ENCODE measurements at places on chromosomes 7 and 10.

- DNase-seq = peak; percentile 89
Measured at GRCh38 chr7:155947051-155947450, 134.8 kb upstream of the SHH start.

- DNase-seq = peak; percentile 14
Measured at GRCh38 chr7:42014625-42015618, 222.1 kb downstream of the GLI3 start.

- no peak for DNase-seq
Measured at GRCh38 chr10:70283071-70283444, 746 bp downstream of the NPFFR1 start.

- DNase-seq = no peak
Measured at GRCh38 chr7:148306759-148307158, 283.8 kb upstream of the C7orf33 start.

- DNase-seq = no peak
Measured at GRCh38 chr7:26629696-26630095, 234.7 kb downstream of the SKAP2 start.

DNA sequence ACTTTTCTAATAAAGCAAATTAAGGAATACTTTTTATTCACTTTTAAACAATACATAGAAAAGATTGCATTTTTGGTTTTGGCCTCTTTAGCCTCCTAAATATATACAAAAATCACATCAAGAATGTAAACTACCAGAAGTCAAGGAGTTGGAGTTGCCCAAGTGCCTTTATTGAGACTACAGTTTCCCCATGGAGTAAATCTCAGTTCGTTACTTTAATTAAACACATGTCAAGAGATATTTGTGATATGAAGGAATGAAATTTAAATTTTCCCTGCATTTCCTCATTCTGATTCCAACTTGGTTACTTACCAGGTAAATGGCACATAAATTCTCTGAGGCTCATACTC, 492.9 kb downstream of the TNS3 start:
- DNase-seq = no peak

GRCh38 chr7:5678295-5679047, 103.0 kb downstream of the RNF216 start:
- no peak for DNase-seq

- DNase-seq = no peak
Measured at GRCh38 chr7:157265051-157265450, 71.8 kb upstream of the DNAJB6 start.

DNA sequence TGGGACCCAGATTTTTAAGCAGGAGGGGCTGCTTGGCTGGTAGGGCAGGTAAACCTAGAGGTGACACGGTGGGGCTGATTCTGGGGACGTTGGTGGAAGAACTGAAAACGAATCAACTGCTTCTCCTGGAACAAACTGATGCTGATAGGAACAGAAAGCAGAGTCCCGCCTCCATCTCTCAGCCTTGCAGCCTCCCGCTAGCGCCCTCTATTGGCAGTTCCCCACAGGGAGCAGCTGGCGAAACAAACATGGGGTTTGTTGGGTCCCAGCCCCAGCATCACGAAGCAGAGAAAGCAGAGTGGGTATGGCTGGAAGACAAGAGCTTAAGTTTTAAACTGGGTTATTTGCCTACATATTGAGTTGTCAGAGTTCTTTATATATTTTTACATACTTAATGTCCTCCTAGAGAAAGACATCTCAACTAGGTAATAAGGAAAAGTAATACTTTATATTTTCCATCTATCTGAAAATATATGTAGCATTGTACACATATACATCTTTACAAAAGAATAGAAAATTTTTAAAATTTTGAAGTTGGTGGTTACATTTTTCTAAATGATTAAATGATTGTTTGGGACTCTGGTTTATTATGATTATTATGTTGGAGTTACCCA, 42.3 kb upstream of the FOXI2 start:
- DNase-seq = peak; percentile 53

GRCh38 chr10:58201704-58202103, 66.0 kb downstream of the IPMK start:
- no peak for DNase-seq

GRCh38 chr7:128406314-128407232, 3.2 kb downstream of the IMPDH1 start:
- DNase-seq = no peak

DNA sequence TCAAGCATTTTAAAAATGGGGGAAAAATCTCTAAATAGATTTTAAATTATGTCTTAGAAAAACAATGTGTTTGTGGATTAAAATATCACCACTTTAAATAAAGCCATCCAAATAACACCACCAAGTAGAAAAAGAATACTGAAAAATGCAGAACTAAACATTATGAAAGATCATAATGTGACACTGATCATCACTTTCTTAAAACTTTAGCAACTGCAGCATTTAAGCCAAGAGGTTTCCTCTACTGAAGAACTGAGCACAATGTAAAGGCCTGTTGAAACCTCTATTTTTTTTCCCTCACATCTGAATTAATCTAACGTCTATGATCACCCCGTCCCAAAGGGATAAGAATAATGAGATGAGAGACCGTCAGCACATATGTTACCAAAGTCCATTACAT, 18.6 kb downstream of the MINDY3 start:
- no peak for DNase-seq

GRCh38 chr7:106658316-106659165, 2.4 kb downstream of the CCDC71L start:
- no peak for DNase-seq

GRCh38 chr10:132548106-132548823, 10.7 kb downstream of the INPP5A start:
- no peak for DNase-seq

DNA sequence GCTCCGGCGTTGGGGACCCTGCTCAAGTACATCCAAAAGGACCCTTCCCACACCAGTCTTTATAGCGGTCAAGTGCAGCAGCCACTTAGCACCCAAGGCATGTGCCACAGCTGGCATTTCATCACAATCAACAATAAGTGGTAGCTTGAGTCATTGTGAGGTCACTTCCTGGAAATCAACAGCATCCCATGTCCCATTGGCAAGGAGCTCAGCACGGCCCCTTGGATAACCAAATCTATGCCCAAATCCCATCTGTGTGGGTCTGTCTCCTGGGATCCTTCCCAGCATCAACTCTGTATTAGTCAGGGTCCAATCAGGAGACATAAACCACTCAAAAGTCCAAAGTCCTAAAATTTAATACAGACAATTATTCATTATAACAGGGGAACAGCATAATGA, 27.1 kb downstream of the MDH2 start:
- DNase-seq = peak; percentile 51

DNA sequence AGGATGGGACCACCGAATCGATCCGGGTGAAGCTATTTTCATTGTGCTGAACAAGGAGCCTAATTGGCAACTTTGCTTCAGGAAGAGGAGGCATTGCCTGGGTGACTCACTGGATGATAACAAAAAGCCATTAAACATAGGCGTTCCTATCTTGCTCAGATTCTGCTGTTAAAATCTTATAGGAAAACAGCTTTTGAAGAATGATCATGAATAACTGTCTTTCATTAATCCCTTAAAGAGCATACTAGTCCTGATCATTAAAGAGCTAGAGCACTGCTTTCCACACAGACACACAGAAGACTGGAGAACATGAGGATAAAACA, 174.2 kb upstream of the IMMP2L start:
- no peak for DNase-seq

GRCh38 chr7:137423321-137423720, 79.8 kb upstream of the PTN start:
- no peak for DNase-seq

GRCh38 chr10:24951201-24952142, 934 bp downstream of the PRTFDC1 start:
- DNase-seq = no peak

- DNase-seq = no peak
Measured at GRCh38 chr7:121019018-121019417, 30.5 kb downstream of the CPED1 start.

All from MG63 (cell line).